ENCODE measurements at places on chromosomes 6 and 20.

- no peak for DNase-seq
Observed at GRCh38 chr6:8149350-8149749, 47.0 kb upstream of the EEF1E1 start.

GRCh38 chr20:48069596-48069995 lies 284.3 kb upstream of the SULF2 start:
- no peak for DNase-seq

- no peak for DNase-seq
Observed at GRCh38 chr6:16747232-16748024, 13.8 kb downstream of the ATXN1 start.

- no peak for DNase-seq
Observed at GRCh38 chr20:48374991-48375595, 452.7 kb downstream of the PREX1 start.

DNA sequence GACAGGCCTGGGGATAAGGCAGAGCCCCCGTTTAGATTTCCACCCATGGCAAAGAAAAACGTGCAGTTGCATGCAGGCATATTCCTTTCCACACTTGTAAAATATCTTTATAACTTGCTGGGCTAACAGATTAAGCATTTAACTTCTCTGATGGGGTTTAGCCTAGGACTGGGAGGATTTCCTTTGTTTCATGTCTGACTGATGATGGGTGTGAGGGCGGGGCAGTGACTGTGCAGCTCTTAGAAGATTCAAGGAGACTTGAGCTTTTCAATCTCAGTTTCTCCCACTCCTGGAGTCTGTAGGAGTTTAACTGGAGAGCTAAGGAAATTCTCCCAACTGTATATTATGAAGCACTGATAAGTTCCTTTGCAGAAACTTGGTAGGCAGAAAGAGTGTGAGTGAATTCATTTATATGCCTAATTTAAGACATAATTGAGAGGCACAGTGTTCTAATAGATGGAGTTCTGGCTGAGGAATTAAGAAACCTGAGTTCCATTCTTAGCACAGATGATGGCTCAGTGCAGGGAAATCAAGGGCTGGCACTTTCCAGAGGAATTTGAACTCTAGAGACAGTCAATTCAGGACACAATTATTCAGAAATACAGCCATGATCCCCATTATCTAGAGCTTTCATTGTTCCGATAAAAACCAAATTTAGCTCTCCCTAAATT lies 214.6 kb upstream of the CNR1 start:
- no peak for DNase-seq

DNA sequence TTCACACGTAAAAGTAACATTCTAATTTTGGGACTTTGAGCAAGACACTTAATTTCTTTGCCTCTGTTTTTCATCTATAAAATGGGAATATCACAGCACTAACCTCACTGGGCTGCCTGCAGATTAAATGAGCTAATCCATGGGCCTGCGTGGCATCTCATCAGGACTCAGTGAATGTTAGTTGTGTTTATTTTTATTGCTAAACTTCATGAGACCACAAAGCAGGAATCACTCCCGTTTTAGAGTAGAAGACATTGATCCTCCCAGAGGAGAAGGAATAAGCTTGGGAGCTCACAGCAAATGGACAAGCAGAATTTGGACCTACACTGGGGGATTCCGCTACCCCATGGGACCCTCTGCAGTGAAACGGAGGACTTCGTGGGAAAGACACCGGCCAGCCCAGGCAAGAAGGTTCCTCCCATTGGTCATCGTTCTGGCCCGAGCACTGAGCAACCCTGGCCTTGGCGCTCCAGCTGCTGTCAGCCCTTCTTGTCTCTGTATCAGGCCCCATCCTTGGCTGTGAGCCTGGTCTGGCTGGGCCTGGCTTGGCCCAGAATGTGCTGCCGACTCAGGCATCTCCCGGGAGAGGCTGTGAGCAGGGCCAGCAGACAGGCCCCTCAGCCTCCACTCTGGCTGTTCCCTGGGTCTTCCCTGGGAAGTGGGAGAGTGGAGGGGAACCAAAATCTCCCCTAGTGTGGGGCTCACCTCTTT lies 79.8 kb downstream of the NFATC2 start:
- DNase-seq = no peak

GRCh38 chr20:38412877-38413577 lies 22.1 kb downstream of the SNHG17 start:
- DNase-seq = no peak

- no peak for DNase-seq
Observed at GRCh38 chr6:170042596-170043118, 248.2 kb downstream of the DLL1 start.

- DNase-seq = no peak
Observed at GRCh38 chr6:64256483-64256882, 620.9 kb downstream of the PHF3 start.

DNA sequence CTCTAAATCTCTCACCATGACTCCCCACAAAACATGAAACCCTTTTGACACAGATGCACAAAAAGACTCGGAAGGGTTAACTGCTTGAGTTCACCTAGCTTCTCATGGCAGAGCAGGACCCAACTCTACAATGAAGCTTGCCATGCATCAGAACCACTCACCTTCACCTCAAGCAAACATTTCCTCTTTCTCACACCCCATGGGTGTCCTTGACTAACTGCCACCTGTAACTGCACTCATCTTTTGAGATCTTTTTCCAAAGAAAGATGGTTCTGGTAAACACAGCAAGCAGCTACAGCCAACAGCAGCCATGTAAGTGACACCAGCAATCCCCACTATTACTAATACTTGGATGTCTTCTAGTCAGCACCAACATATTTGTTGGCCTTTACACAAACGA lies 76.5 kb downstream of the EFHC1 start:
- no peak for DNase-seq

Data from AML-193 (cell line).